ENCODE measurements at places on chromosomes 3 and 15.

DNA sequence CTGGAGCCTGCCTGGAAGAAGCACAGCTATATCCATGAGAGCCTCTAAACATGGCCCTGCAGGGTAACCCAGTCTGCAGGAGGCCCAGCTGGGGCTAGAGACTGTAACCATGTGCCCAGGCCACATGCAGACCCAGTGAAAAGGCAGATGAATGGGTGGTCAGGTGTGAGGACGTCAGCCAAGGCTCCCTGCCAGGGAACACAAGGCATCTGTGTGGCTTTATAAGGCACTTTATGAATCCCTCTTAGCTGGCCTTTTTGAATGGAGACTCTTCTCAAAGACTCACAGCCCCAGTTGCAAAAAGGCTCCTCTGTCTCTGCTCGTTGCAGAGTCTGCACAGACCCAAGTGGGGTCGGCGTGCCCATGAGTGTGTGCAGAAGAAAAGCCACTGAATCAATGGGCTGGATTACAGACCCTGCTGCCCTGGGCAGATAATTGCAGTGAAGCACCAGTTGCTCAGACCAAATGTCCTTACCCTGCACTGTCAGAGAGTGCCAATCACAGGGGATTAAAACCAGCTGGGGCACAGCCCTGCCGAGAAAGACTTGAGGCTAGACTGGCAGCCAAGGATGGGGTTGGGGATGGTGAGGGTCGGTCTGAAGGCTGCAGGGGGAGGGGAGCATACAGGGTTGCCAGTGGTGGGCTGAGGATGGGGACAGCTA, 154.2 kb downstream of the RAB11A start:
- DNase-seq: no peak

GRCh38 chr15:24862726-24863521, 91.9 kb upstream of the SNRPN start:
- no peak for DNase-seq

DNA sequence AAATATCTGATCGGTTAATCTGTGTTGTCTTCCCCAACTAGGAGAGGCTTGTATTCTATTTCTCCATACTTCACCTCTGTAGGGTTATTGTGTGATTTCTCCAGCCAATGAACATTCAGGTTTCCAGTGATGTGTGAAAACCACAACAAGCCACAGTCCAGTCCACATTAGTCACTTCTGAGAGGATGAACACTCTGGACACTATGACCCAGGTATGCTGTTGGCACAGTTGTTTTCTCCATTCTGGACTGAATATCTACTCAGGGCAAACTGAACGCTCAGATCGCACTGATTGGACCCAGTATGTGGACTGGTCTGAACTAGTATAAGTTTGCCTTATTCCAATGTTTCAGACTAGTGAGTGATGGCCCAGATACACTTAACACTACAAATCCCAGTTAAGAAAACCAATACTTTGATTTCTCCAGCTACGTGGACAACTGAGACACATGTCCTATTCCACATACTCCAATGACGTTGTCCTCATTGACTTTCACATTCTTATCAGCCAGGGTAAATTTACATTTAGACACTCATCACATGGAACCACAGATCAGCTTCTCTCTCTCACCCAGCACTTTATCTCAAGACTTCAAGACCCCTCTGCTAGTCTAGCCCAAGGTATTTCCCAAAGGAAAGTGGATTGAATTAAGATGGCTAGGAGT, 587.4 kb upstream of the SGO1 start:
- DNase-seq: no peak

GRCh38 chr3:112604536-112604935, 36.4 kb downstream of the CCDC80 start:
- no peak for DNase-seq

DNA sequence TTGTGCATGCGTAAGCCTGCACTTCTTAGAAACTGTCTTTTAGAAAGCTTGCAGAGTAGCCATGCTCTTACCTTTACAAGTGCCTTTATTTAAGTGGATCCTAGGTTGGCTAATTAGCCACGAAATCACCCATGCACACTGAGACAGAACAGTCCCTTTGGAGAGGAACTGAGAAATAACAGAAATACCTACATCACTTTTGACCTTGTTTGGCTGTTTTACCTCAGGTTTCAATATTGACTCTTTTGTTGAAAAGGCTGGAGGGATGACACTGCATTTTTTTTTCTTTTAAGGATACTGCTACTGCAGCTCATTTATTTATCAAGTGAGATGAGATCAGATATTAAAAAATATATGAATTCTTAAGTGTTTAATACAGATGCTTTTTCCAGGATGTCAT, 155.6 kb upstream of the GOLIM4 start:
- no peak for DNase-seq

GRCh38 chr3:51715231-51715976, 8.5 kb downstream of the GRM2 start:
- DNase-seq: no peak
